D721Med (cell line): ENCODE measurements at places on chromosomes 5 and 9.

DNA sequence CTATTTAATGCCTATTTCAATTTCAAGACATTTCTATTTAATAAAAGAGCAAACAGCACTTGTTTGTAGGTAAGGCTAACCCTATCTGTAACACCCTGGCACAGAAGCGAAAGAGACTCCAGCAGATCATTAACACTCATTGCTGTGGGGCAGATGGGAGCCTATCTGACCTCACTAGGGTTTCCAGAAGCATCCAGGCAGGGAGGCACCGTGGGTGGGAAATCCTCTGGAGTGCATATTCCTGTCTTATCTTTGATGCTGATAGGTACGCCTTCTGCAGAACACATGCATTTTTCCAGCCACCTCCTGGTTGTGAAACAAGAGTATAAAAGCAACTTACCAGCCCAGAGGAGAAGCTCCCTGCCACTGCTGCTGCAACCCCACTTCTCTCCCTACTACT lies 233.7 kb downstream of the GLIS3 start:
- no peak for DNase-seq

- DNase-seq, result no peak
Observed at GRCh38 chr5:135065306-135066265, 31.6 kb upstream of the PITX1 start.

DNA sequence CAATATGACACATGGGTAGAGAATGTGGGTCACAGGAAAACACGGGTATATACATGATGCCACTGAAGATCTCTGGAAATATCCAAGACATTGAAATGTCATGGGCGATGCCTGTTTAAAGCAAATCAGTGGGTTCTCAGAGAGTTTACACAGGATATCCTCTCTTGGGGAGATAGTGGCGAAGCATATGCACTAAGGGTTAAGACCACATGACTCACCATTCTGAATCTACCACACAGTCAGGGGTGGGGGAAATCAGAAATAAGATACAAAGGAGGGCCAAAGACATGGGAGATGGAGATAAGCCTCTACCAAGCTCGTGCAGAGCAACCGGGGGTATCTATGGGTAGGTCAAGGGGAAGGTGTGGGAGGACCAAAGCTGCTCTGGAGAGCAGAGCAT lies 58.8 kb downstream of the SH3PXD2B start:
- DNase-seq, result no peak

DNA sequence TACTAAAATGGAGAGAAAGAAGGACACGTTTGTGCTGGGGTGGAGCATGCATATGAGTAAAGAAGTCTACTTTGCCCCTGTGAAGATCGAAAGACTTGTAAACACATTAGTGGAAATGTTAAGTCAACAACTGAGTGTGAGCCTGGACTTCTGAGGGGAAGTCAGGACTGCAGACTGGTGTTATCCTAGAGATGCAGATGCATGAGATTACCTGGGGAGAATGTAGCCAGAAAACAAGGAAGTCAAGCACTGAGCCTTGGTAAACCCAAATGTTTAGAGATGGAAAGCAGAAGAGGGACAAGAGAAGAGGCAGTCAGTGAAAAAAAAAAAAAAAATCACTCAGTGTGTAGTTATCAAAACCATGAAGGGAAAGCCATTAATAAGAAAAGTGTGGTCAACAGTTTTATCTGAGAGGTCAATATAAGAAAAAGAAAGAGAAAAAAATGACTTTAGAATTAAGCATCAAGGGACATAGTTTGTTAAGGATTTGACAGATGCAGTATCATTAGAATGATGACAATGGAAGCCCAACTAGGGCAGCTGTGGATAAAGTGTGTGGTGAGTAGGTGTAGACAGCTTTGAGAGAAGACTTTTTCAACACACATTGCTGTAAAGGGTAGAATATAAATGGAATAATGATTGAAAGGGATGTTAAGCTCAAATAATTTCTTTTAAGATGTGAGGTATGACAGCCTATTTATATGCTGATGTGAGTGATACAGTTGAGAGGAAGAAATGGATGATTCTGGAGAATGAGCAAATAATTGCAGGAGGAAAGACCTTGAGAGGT lies 22.2 kb downstream of the JAKMIP2 start:
- no peak for DNase-seq

GRCh38 chr5:16540421-16540820 lies 74.8 kb upstream of the ZNF622 start:
- no peak for DNase-seq

DNA sequence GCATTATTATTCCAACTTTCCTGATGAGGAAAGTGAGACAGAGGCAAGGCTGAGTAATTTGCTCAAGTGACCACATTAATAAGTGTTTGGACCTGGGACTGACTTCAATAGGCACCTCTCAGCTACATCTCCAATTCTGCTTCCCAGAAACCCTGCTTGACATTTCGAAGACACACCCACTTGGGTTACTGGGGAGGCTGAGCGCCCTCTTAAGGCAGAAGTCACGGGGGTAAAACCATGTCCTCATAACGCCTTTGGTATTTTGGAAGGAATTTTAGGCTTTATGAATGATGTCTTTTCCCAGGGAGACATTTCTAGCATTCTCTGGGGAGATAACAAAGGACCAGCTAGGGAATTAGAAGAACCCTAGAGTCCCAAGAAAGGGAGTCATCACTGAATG lies 53.3 kb downstream of the TRPC7 start:
- no peak for DNase-seq

- DNase-seq, result no peak
Observed at GRCh38 chr9:136615631-136616306, 46.9 kb upstream of the EGFL7 start.

DNA sequence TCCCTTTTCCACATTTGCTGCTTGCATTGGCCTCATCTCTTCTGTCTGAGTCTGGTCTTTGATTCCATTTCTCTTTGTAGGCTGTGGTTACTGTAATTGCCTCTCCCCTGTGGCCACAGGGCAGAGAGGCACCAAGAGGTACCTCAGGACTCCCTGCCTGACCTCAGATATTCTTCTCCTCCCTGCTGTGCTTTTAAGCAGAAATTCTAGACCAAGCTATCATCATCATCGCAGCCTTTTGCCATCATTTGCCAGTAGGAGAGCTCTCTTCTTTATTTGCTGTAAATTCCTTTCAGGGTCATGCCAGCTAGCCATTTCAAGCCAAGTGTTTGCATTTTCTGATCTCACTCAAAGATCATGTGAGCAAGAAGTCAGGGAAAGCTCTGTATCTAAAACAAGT lies 369.6 kb downstream of the ICE1 start:
- no peak for DNase-seq

- DNase-seq, result no peak
Observed at GRCh38 chr9:133634081-133634691, 2.0 kb upstream of the DBH start.

DNA sequence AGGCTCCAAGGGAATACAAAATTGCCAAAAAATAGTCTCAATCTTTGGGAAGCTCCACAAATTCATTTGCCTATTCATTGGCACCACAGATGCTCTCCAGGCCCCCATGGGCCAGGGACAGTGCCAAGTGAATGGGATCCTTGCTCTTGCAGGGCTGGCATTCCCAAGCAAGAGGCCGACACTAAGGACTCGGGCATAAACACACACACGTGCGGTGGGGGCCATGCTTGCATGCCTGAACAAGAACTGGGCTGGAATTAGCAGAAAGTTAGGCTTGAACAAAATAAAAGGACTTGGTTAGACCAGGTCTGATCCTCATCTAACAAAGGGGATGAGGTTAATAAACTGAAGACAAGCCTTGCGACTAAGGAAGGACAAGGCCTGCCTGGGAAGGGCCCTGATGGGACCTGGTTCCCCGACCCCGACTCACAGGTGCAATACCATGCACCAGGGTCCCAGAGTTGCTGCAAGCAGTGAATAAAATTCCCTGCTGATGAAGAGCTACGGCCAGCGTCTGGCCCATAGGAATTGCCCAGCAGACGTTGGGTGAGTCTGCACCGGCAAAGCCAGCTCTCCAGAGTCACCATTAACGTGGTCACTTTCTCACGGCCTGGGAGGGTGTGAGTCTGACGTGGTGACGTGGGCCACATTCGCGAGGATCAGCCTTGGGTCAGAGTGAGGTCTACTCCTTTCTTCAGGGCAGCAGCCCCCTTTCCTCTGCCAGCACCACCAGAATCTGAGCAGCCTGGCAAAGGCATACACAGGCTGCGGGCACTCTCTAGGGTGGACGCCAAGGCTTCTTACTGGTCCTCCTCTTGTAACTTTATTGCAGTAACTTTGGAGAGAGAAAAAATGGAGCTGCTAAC lies 77.4 kb upstream of the FCN1 start:
- DNase-seq, result no peak

DNA sequence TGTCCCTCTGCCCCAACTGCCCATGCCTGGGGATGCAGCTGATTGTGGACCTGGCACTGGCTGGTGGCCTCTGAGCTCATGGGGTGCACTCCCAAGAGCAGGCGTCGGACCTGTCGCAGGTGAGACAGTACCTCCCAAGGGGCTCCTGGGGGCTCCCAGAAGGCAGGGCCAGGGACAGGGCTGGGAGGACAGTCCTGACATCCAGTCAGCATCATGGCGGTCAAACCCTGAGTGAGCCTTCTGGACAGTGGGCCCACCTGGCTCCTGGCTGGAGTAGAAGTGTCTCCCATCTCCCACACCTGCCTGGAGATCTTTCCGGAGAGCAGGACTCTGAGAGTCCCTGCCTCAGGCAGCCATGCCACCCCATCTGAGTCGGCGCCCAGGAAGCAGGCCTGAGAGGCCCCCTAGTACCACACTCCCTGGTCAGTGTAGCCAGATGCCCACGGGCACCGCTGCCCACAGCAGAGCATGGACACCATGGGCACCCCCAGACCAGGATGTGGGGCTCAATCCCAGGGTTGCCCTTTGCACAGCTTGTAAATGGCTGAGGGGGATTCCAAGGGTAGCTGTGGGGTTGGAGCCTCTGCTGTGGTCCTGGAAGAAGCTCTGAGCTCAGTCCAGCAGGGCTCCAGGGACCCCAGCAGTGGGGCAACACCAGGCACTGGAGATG lies 6.6 kb downstream of the LCN9 start:
- DNase-seq, result no peak

DNA sequence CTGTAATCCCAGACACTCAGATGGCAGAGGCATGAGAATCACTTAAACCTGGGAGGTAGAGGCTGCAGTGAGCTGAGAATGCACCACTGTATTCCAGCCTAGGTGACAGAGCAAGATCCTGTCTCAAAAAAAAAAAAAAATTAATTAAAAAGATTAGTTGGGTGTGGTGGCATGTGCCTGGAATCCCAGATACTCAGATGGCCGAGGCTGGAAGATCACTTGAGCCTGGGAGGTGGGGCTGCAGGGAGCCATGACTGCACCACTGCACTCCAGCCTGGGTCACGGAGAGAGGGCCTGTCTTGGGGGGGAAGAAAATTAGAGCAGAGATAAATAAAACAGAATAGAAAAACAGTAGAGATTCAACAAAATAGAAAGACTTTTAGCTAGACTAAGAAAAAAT lies 34.9 kb downstream of the UBTD2 start:
- no peak for DNase-seq

GRCh38 chr5:124960266-124960665 lies 213.8 kb upstream of the ZNF608 start:
- DNase-seq, result no peak

DNA sequence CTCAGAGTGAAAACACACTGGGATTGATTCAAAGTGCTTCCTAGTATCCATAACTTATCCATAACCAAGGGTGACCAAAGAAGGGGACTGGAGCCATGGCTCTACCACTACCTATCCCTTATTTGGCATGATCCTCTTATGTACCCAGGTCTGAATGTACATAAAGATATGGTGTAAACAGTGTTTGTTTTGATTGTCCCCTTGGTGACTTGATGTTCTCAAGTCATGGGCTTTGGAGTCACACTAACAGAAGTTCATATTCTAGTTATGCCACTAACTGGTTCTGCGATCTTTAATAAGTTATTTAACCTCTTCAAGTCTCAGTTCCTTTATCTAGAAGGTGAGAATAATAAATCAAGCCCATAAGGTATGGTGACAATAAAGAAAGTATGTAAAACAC lies 283.4 kb upstream of the PTGER4 start:
- DNase-seq, result no peak

- no peak for DNase-seq
Observed at GRCh38 chr9:109411798-109412352, 86.2 kb downstream of the PTPN3 start.

DNA sequence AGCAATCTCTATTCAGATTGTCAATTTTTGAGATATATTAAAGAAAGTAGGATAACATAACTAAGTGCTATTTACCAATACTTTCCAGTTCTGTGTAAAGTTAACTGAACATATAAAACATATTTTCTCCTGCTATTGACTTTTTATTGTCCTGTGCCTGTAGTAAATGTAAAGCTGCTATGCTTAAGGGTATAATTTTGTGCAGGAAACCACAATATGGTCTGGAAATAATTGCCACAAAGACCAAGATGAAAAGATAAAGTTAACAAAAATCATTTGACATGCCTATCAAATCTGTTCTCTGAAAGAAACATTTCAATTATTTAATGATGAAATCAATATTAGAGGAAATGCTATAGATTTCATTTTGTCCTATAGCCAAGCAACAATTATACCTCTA lies 121.3 kb downstream of the FGF10 start:
- no peak for DNase-seq

DNA sequence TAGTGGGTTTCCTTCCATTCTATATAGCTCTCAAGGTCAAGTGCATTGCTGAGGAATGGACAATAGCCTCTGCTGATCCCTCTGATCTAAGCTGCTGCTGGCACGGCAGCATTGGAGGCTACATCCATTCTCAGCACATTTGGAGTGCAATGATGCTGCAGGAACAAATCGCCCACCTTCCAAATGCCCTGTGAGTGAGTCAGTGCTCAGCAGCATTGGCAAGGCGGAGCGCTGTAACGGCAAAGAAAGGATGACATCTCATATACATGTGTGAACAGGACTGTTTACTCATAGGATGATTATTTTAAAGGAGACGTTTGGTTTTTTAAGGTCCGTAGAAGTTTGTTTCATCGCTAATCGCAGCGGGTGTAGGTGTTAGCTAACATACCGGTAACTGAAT lies 408.7 kb downstream of the ARHGEF28 start:
- DNase-seq, result no peak

- DNase-seq, result no peak
Observed at GRCh38 chr9:136985027-136985602, 2.3 kb downstream of the LCNL1 start.

GRCh38 chr5:33238826-33239695 lies 201.7 kb upstream of the TARS1 start:
- DNase-seq, result no peak

DNA sequence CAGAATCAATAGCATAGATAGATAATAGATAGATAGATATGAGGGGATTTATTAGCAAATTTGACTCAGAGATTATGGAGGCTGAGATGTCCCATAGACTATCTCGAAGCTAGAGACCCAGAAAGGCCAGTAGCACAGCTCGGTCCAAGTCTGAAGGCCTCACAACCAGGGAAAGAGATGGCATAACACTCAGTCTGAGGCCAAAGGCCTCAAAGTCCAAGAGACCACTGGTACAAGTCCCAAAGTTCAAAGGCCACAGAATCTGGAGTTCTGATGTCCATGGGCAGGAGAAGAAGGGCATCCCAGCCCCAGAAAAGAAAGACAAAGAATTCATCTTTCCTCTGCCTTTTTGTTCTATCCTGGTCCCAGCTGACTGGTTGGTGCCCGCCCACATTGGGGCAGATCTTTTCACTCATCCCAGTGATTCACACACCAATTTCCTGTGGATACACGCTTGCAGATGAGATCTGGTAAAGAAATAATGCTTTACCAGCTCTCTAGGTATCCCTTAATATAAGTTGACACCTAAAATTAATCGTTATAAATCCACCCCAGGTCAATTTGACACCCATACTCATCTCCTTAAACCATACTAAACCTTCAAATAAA lies 127.8 kb upstream of the FBN2 start:
- no peak for DNase-seq

- no peak for DNase-seq
Observed at GRCh38 chr5:175870820-175871447, 444 bp upstream of the CPLX2 start.
